ENCODE measurements at places on chromosomes 11 and 22.
A peak's percentile ranks its signal among the peaks of the same experiment; 100 is the strongest.

DNA sequence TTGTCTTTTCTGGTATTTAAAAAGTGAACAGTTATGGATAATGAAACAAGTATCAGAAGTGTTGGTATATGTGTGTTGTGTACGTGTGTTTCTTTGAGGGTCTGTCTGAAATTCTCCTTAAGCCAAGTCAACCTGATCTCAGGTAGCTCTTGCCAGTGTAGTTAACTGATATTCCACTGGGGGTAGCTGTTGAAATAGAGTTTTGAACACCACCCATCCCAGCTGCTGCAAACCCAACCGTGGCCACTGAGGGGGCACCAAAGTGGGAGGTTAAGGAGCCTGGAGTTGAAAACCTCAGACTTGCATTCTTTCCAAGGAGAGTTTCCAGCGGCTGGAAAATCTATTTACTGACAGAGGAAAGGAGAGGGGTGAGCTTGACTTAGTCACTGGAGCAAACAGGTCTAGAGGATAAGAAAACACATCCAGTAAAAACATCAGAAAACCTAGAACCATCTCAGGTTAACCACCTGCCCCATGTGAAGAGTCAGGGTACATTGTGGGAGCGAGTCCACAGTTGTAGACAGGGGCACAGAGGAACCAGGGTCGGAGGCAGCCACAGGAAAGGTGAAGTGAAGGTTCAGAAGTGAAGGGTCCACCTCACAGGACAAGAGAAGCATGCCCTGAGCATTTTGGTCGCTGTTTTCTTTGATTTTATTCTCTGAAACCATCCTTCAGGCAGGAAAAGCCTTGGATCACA is 8.8 kb upstream of the CUL5 start:
- peak; percentile 28 for DNase-seq

DNA sequence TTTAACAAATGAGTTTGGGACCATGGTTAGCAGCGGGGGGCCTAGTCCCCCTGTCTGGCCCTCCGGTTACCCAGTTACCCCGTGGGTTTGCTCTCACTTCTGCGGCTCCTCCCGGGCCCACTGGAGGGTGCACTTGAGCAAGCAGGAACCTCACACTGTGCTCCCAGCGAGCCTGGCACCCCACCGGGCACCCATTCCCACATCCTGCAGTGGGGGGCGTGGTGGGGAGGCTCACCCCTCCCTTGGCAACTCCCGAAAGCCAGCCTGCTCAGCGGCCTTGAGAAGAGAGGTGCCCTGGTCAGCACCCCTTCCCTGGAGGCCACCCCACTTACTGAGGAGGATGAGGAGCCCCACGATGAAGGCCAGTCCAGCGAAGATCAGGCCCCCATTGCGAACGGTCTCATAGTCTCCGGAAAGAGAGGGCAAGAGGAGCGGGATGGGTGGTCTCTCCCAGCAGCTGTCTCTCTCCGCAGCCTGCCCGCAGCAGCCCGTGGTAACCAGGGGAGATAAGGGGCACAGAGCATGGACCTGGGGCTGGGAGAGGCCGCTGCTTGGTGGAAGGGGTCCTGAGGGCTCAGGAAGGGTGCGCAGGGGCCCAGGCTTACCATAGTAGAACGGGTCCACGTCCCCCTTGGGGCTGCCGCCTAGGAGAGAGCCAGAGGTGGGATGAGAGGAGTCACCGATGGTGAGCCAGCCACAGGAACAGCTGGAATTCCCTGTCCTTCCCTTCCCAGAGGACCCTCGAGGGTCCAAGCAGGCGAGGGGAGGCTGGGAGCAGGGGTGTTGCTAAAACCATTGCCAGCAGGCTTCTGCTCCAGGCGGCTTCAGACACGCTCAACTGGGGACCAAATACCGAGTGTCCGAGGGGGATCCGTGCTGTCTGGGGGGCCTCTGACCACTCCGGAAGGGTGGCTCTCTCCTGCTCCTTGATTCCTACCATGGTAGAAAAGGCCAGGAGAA is 2.2 kb downstream of the FXYD2 start:
- DNase-seq, result no peak

- DNase-seq, result peak; percentile 88
These were observed 8.4 kb upstream of the CTR9 start for GRCh38 chr11:10742460-10743208.

DNA sequence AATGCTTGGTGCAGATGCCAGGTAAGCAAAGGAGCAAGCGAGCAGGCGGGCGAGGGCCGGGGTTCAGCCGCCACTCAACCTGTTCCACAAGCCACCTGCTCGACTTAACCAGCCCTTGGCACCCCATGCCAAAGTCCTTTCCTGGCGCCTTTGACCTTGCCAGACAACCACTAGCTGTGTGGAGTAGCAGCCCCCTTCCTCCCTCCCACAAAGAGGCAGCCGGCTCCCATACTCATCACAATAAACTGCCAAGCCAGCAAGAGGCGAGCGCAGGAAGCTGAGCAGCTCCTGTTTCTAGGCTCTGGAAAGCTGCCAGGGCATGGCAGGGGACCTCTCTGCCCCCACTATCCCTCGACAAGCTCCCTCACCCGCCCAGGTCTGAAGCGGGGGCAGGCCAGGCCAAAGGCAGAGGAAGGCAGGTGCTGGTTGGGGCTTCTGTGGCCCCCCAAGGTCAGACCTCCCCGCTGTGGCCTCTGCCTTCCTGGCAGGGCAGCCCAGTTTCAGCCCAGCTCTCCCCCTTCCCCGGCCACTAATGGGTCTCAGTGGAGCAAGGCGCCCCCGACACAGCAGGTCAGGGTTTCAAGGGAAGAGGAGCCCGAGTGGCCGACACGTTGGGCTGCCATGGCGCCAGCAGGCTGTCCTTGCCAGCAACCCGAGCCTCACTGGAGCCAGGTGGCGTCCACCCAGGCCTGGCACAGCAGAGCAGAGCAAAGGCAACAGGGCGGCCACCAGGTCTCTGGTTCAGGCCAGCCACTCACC is 15.3 kb downstream of the MACROD1 start:
- no peak for DNase-seq

- DNase-seq, result no peak
These were observed 946.0 kb downstream of the FAM181B start for GRCh38 chr11:81787584-81788049.

GRCh38 chr11:14539982-14540421 is 19.8 kb upstream of the PSMA1 start:
- no peak for DNase-seq

DNA sequence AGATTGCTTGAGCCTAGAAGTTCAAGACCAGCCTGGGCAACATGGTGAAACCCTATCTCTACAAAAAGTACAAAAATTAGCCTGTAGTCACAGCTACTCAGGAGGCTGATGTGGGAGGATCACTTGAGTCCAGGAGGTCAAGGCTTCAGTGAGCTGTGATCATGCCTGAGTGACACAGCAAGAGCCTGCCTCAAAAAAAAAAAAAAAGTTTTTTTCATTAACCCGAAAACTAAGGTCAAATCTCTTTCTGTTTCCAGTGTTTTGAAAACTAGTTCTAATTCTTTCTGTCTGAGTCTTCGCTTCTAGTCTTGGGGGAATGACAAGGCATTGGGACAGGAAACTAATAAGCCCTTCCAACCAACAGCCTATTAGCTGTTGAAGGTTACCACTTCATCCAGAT is 57.6 kb downstream of the LIF start:
- peak; percentile 23 for DNase-seq
